CD8-positive, alpha-beta memory T cell (primary cell): ENCODE measurements at places on chromosomes 3 and 15. TPM values are rescaled to one million over a fixed set of nuclear protein-coding genes. Genes with fewer than 3 reads are reported as not detected.

The CHD2 gene
- polyA plus RNA-seq, result 80.3 TPM

The VGLL3 gene
- polyA plus RNA-seq, result not detected

DNA sequence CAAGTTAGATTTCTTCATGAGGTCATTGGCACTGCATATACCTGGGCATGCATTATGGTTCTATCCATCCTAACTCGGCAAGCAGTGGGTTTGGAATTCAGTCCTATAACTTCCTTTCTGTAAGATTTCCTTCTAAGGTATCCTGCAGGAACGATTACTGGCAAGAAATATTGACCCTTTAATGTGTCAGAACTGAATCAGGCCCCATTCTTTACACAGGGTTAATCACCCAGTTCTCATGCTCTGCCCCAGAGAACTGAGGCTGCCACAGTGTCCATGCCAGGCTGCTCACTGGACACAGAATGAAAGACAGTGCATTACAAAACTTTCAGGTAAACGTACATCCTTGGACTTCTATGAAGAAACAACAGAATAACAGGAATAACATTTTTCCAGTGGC lies 108.9 kb downstream of the RPL22L1 start:
- no peaks in the 10 kb centered on the region for H3K36me3 ChIP-seq
- H3K27ac ChIP-seq, result no peak overlapping the region
- no peaks in the 10 kb centered on the region for H3K27me3 ChIP-seq
- H3K4me1 ChIP-seq, result no peaks in the 10 kb centered on the region

DNA sequence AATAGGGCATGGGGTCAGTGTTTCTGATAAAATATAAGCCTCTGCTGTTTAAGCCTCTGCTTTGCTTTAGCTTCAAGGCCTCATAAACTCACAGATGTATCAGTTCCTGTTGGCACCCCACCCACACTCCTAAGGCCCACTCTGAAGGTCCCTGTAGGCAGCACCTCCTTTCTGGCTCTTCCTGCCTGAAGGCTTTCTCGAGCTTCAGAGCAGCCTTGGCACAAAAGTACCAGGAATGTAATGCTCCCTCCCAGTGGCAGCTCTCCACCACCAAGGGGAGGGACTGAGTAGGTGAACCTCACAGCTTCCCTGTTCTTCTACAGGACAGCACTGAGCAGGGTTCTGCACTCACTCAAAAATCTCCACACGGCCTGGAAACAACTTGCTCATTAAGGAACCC lies 102.2 kb downstream of the ABHD5 start:
- DNase-seq, result no peak
- no peak overlapping the region for H3K27ac ChIP-seq
- no peaks in the 10 kb centered on the region for H3K4me1 ChIP-seq
- H3K4me3 ChIP-seq, result no peak overlapping the region

GRCh38 chr15:85974348-85974705 lies 105.3 kb upstream of the AGBL1 start:
- no peak for DNase-seq
- H3K27ac ChIP-seq, result no peak overlapping the region
- H3K36me3 ChIP-seq, result no peaks in the 10 kb centered on the region
- H3K4me1 ChIP-seq, result no peaks in the 10 kb centered on the region

DNA sequence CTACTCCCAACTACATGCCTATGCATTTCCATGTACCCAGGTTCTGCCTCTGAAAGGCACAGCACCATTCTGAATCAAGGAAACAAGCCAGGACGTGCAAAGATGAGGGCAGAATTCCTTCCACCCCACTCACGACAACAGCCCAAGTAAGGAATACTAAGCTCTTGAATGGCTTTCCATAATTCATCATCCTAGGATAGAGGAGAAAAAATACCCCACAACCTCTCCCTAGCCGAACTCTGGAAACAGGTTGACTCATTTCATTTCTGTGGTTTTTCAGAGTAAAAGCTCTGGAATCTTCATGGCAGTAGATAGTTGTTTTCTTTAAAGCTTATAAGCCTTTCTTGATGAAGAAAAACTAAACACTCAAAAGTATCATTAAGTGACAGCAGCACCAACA lies 77.8 kb downstream of the PDZRN3 start:
- no peak overlapping the region for H3K4me3 ChIP-seq
- H3K27ac ChIP-seq, result no peak overlapping the region
- no peaks in the 10 kb centered on the region for H3K36me3 ChIP-seq
- H3K27me3 ChIP-seq, result no peaks in the 10 kb centered on the region
- DNase-seq, result no peak
- H3K4me1 ChIP-seq, result no peaks in the 10 kb centered on the region

DNA sequence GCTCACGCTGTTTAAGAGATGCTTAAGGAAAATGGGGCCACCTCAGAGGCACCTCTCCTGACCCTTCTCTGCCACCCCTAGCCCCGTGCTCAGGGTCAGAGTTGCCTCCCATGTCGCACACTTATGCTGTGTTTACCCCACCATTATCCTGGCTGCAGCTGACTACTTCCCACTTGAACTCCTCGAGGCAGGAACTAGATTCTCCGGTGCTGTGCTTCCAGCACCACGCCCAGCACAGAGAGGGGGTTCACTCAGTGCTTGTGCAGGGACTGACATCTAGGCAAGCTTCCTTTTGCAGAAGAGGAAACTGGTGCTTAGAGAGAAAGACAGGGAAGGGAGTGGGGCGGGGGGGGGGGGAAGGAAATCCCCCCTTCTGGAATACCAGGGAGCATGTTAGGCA lies 340.1 kb downstream of the RORA start:
- no peak overlapping the region for H3K4me3 ChIP-seq
- no peak overlapping the region for H3K27ac ChIP-seq
- no peaks in the 10 kb centered on the region for H3K27me3 ChIP-seq
- DNase-seq, result no peak

The POLQ gene
- polyA plus RNA-seq, result 0.05 TPM
